Heart right ventricle (tissue), 16 donors: ENCODE measurements at places on chromosomes 12 and 14.

DNA sequence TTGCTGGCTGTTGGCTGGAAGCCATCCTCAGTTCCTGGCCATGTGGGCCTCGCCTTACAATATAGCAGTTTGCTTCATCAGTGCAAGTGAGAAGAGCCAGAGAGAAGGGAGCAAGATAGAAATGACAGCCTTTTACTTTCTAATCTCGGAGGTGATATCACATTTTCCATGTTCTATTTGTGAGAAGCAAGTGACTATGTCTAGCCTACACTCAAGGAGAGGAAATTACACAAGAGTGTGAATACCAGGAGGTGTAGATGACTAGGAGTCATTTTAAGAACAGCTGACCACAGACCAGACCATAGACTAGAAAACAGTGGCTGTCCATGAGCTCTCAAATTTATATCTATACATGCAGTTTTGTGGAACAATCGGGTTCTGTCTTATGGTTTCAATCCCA lies 163.0 kb upstream of the NRXN3 start:
- no peaks in the 10 kb centered on the region for H3K27me3 ChIP-seq
- H3K27ac ChIP-seq, result no peak overlapping the region
- H3K36me3 ChIP-seq, result no peaks in the 10 kb centered on the region
- H3K4me1 ChIP-seq, result no peaks in the 10 kb centered on the region
- no peak overlapping the region for H3K4me3 ChIP-seq
- DNase-seq, result no peak

GRCh38 chr14:58755031-58755925 lies 117.5 kb downstream of the DACT1 start:
- no peak overlapping the region for H3K27ac ChIP-seq
- H3K4me3 ChIP-seq, result no peak overlapping the region
- no peak for DNase-seq
- H3K27me3 ChIP-seq, result no peaks in the 10 kb centered on the region
- H3K4me1 ChIP-seq, result peaks cover 23% of the 10 kb centered on the region

- H3K4me3 ChIP-seq, result no peak overlapping the region
- no peak overlapping the region for H3K27ac ChIP-seq
- H3K27me3 ChIP-seq, result no peaks in the 10 kb centered on the region
- peak; percentile 60 for DNase-seq
- no peaks in the 10 kb centered on the region for H3K36me3 ChIP-seq
Observed at GRCh38 chr12:57001448-57001906, 4.9 kb downstream of the ZBTB39 start.

- H3K27me3 ChIP-seq, result no peaks in the 10 kb centered on the region
- H3K36me3 ChIP-seq, result no peaks in the 10 kb centered on the region
- no peak overlapping the region for H3K4me3 ChIP-seq
- H3K4me1 ChIP-seq, result peaks cover 12% of the 10 kb centered on the region
Observed at GRCh38 chr12:1634590-1635191, 5.7 kb downstream of the WNT5B start.

GRCh38 chr12:5022465-5023061 lies 21.1 kb upstream of the KCNA5 start:
- peak; percentile 33 for DNase-seq
- H3K4me1 ChIP-seq, result peaks cover 6% of the 10 kb centered on the region
- H3K27me3 ChIP-seq, result peaks cover 4% of the 10 kb centered on the region
- no peaks in the 10 kb centered on the region for H3K36me3 ChIP-seq
- H3K4me3 ChIP-seq, result no peak overlapping the region

DNA sequence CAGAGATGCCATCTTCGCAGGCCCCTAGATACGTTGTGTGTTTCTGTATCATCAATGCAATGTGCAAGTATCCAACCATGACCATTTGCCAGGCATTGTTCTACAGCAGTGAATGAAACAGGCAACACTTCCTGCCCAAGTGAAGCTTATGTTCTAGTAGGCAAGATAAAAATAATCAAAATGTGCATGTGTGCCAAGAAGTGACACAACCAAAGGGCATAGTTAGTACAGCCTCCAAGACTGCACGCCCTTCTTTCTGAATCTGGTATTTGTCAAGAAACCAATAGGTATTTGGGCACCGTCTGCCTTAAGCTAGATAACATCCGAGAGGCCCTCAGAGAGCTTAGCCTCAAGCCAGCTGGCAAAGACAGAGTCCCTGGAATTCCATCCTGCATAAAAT lies 152.0 kb downstream of the TMEM132C start:
- no peak overlapping the region for H3K27ac ChIP-seq
- no peaks in the 10 kb centered on the region for H3K4me1 ChIP-seq
- DNase-seq, result no peak
- H3K4me3 ChIP-seq, result no peak overlapping the region
- H3K27me3 ChIP-seq, result peaks cover 4% of the 10 kb centered on the region

GRCh38 chr12:20620261-20620660 lies 74.9 kb upstream of the SLCO1C1 start:
- H3K27ac ChIP-seq, result no peak overlapping the region
- H3K4me3 ChIP-seq, result no peak overlapping the region
- no peaks in the 10 kb centered on the region for H3K27me3 ChIP-seq
- H3K4me1 ChIP-seq, result no peaks in the 10 kb centered on the region
- H3K36me3 ChIP-seq, result no peaks in the 10 kb centered on the region

GRCh38 chr12:112275207-112275606 lies 107.0 kb downstream of the HECTD4 start:
- no peak overlapping the region for H3K4me3 ChIP-seq
- H3K36me3 ChIP-seq, result peaks cover 80% of the 10 kb centered on the region
- no peaks in the 10 kb centered on the region for H3K27me3 ChIP-seq
